ENCODE measurements at places on chromosomes 4 and X. TPM values are rescaled to one million over a fixed set of nuclear protein-coding genes. Genes with fewer than 3 reads are reported as not detected.
A peak's percentile ranks its signal among the peaks of the same experiment; 100 is the strongest.

- H3K36me3 ChIP-seq, result no peaks in the 10 kb centered on the region
- peaks cover 67% of the 10 kb centered on the region for H3K4me1 ChIP-seq
- H3K4me3 ChIP-seq, result no peak overlapping the region
- no peak for DNase-seq
- H3K27ac ChIP-seq, result no peak overlapping the region
Measured at GRCh38 chrX:30654989-30655607, 1.9 kb downstream of the GK start.

The ADH7 gene
- not detected for polyA plus RNA-seq

DNA sequence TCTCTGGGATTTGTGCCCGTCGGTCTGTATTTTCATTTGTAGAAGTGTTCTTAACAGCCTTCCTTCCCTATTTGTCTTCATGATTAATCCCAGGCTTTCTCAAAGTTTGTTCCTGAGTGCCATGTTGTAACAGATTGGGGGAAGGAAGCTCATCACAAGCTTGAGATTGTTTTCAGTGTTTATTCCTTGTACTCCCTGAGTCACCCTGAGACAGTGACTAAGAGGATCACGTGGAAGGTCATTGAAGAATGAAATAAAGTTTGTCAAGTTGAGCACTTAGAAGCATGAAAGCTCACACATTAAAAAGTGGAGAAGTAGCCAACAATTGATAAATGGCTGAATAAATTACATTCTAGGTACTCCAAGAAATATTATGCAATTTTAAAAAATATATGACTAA is 153.5 kb upstream of the FAM241A start:
- H3K27ac ChIP-seq, result peak overlapping the region; percentile 39
- H3K4me3 ChIP-seq, result no peak overlapping the region
- DNase-seq, result peak; percentile 94

GRCh38 chrX:65948103-65948502 is 91.8 kb downstream of the VSIG4 start:
- H3K4me3 ChIP-seq, result no peak overlapping the region
- H3K36me3 ChIP-seq, result no peaks in the 10 kb centered on the region
- no peaks in the 10 kb centered on the region for H3K4me1 ChIP-seq
- peaks cover 49% of the 10 kb centered on the region for H3K27me3 ChIP-seq

GRCh38 chrX:11363069-11363594 is 69.9 kb downstream of the AMELX start:
- no peak overlapping the region for H3K27ac ChIP-seq
- H3K27me3 ChIP-seq, result no peaks in the 10 kb centered on the region
- H3K4me1 ChIP-seq, result peaks cover 8% of the 10 kb centered on the region
- DNase-seq, result peak; percentile 54

GRCh38 chr4:1872870-1873269 is 1.7 kb downstream of the NSD2 start:
- H3K4me3 ChIP-seq, result no peak overlapping the region
- DNase-seq, result no peak
- H3K27me3 ChIP-seq, result no peaks in the 10 kb centered on the region
- H3K36me3 ChIP-seq, result no peaks in the 10 kb centered on the region
- peaks cover 19% of the 10 kb centered on the region for H3K4me1 ChIP-seq

DNA sequence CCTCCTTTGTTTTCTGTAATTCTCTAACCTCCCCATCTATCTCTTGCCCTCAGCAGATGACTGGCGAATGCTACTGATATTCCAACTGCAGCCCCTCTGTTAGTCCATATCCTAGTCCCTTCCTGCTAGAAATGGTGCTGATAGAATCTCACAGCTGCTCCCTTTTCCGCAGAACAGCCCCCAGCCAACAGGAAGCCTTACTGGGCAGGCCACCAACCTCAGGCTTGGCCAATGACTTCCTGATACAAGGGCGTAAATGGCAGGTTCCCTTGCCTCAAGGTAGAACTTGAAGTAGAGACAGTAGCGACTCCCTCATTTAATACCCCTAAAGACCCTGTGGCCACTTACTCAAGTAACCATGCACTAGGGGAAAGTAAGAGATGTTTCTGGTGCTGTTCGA is 26.7 kb upstream of the SLC2A9 start:
- peaks cover 41% of the 10 kb centered on the region for H3K4me1 ChIP-seq
- no peak overlapping the region for H3K4me3 ChIP-seq
- H3K27ac ChIP-seq, result no peak overlapping the region

DNA sequence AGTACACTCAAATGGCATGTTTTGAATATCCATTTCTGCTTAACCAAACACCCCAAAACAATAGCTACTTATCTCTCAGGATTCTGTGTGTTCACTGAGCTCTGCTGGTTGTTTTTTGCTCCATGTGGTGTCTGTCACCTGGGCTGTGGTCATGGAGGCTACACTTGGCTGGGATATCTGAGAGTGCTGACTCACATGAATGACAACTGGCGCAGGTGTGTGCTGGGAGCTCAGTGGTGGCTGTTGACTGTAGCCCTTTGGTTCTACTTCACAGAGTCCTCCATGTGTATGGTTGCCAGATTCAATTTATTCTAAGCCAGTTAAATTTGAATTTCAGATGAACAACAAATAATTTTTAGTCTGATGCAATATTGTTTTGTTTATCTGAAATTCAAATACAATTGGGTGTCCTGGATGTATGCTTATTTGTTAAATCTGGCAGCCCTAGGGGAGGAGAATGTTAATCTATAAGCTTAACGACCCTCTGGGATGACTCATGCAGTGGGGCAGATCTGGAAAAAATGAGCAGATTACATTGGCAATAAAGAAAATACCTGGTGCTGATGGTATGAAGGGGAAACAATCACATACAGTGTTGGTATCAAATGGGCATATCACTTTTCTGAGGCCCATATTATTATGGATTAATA is 28.2 kb upstream of the TCEAL4 start:
- peaks cover 6% of the 10 kb centered on the region for H3K27me3 ChIP-seq
- H3K27ac ChIP-seq, result no peak overlapping the region
- peaks cover 8% of the 10 kb centered on the region for H3K4me1 ChIP-seq
- DNase-seq, result no peak

GRCh38 chrX:71660562-71661416 is 6.6 kb upstream of the LOC101059915 start:
- H3K36me3 ChIP-seq, result no peaks in the 10 kb centered on the region
- no peak overlapping the region for H3K27ac ChIP-seq
- no peak overlapping the region for H3K4me3 ChIP-seq
- H3K27me3 ChIP-seq, result no peaks in the 10 kb centered on the region

DNA sequence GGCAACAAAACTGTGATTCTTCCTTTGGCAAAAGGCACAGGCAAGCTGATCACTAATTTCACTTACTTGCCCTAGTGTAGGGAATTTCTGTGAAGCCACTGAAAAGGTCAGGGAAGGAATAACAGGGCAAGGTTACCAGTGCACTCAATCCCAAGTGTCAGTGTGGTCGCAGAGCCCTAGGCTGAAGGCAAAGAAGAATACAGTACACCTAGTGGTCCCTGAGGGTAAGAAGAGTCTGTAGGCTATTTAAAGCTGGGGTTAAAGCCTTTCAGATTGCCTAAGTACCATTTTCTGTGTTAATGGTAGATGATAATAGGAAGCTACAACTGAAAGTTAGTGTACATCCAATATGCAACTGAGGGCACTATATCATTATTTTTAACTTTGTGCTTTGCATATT is 173.6 kb upstream of the NRK start:
- no peaks in the 10 kb centered on the region for H3K36me3 ChIP-seq
- H3K27ac ChIP-seq, result no peak overlapping the region
- no peaks in the 10 kb centered on the region for H3K27me3 ChIP-seq
- no peak overlapping the region for H3K4me3 ChIP-seq
- H3K4me1 ChIP-seq, result no peaks in the 10 kb centered on the region

- no peak for DNase-seq
- no peaks in the 10 kb centered on the region for H3K27me3 ChIP-seq
- peaks cover 62% of the 10 kb centered on the region for H3K36me3 ChIP-seq
- H3K4me3 ChIP-seq, result no peak overlapping the region
- H3K4me1 ChIP-seq, result peaks cover 35% of the 10 kb centered on the region
- H3K27ac ChIP-seq, result no peak overlapping the region
Measured at GRCh38 chr4:77159806-77160205, 2.8 kb downstream of the CCNG2 start.

DNA sequence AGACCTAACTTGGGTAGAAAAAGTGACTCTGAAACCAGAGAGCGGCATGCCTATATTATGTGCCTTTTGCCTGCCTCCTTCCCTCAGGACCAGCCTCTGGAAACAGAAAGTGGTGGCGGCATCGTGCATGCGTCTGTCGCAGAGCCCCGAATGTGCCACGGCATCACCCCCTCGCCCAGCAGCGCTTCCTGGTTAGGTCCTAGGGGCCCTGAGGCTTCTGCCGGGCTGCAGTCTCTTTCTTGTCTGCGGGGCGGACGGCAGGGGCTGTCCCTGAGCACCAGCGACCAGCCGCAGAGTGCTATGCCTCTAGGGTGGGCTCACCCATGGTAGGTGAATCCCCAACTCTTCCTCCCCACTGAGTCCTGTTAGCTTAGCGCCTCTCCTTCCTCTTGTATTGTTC is 68.7 kb downstream of the VSIG4 start:
- no peak for DNase-seq
- no peaks in the 10 kb centered on the region for H3K27me3 ChIP-seq
- H3K4me3 ChIP-seq, result peak overlapping the region; percentile 20
- no peak overlapping the region for H3K27ac ChIP-seq
- H3K4me1 ChIP-seq, result no peaks in the 10 kb centered on the region

The LRCH2 gene
- polyA plus RNA-seq, result not detected

DNA sequence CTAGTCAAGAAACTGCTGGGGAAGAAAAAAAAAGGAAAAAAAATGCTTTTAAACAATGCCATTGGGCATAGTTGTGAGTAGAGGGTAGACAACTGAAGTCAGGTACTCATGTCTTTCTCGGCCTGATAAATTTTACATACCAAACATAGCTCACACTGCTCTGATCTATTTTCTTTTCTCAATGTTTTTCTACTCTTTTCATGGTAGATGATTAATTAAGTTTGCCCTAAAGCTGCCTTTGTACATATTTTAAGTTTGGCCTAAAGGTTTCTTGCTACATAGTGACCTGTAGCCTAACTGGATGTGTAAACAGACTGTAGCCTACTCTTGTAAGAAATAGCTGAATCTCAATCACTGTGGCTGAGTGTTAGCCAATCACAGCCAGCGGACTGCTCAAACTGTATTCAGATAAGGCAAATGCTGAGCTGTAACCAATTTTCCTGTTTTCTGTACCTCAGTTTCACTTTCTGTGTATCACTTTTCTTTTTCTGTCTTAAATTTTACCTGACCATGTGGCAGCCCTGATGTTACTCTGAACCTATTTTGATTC is 121.0 kb downstream of the PCDH10 start:
- no peak overlapping the region for H3K27ac ChIP-seq
- H3K36me3 ChIP-seq, result no peaks in the 10 kb centered on the region
- H3K27me3 ChIP-seq, result no peaks in the 10 kb centered on the region
- no peaks in the 10 kb centered on the region for H3K4me1 ChIP-seq

- H3K27me3 ChIP-seq, result no peaks in the 10 kb centered on the region
- no peaks in the 10 kb centered on the region for H3K36me3 ChIP-seq
- DNase-seq, result no peak
- H3K4me1 ChIP-seq, result no peaks in the 10 kb centered on the region
- no peak overlapping the region for H3K27ac ChIP-seq
Measured at GRCh38 chrX:25108481-25108880, 92.7 kb upstream of the ARX start.

The ZDHHC15 gene
- not detected for polyA plus RNA-seq

- no peak overlapping the region for H3K4me3 ChIP-seq
- H3K27me3 ChIP-seq, result peaks cover 3% of the 10 kb centered on the region
- no peaks in the 10 kb centered on the region for H3K36me3 ChIP-seq
- peaks cover 10% of the 10 kb centered on the region for H3K4me1 ChIP-seq
- DNase-seq, result no peak
Measured at GRCh38 chr4:79574741-79575451, 166.9 kb upstream of the GK2 start.

The CPZ gene
- not detected for polyA plus RNA-seq

- peaks cover 18% of the 10 kb centered on the region for H3K4me1 ChIP-seq
- H3K4me3 ChIP-seq, result no peak overlapping the region
- H3K27ac ChIP-seq, result peak overlapping the region; percentile 8
- no peaks in the 10 kb centered on the region for H3K36me3 ChIP-seq
- no peak for DNase-seq
Measured at GRCh38 chrX:46587753-46588171, 14.2 kb downstream of the CHST7 start.

- no peak overlapping the region for H3K4me3 ChIP-seq
- H3K27me3 ChIP-seq, result no peaks in the 10 kb centered on the region
- H3K4me1 ChIP-seq, result no peaks in the 10 kb centered on the region
- no peak overlapping the region for H3K27ac ChIP-seq
- no peak for DNase-seq
Measured at GRCh38 chr4:172125443-172125842, 312.2 kb downstream of the GALNTL6 start.

GRCh38 chrX:19708683-19709082 is 178.7 kb downstream of the SH3KBP1 start:
- H3K27ac ChIP-seq, result peak overlapping the region; percentile 41
- no peaks in the 10 kb centered on the region for H3K27me3 ChIP-seq
- H3K4me3 ChIP-seq, result no peak overlapping the region
- peaks cover 21% of the 10 kb centered on the region for H3K36me3 ChIP-seq
- H3K4me1 ChIP-seq, result no peaks in the 10 kb centered on the region
- no peak for DNase-seq

GRCh38 chr4:166977596-166977995 is 256.7 kb downstream of the SPOCK3 start:
- DNase-seq, result no peak
- H3K4me1 ChIP-seq, result no peaks in the 10 kb centered on the region
- no peaks in the 10 kb centered on the region for H3K36me3 ChIP-seq
- H3K27ac ChIP-seq, result no peak overlapping the region
- H3K4me3 ChIP-seq, result no peak overlapping the region

The CLDN2 gene
- not detected for polyA plus RNA-seq

The SPANXC gene
- not detected for polyA plus RNA-seq

The TLR2 gene
- 133 TPM for polyA plus RNA-seq

DNA sequence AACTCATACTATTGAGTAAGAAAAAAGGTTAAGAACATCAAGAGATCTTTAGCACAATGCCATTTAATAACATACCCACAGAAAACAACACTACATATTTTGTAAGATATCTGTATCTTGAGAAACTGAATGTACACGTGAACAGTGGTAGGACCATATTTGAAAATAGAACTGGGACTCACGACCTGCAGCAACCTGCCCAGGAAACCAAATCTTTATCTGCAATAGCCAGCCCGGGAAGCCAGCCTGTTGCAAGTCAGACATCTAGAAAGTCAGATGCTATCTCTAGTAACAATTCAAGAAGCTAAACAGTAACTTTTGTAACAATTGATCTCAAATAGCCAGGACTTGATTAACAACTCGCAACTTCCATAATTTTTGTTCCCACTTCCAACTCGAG is 52.6 kb upstream of the SOD3 start:
- H3K27me3 ChIP-seq, result no peaks in the 10 kb centered on the region
- no peak overlapping the region for H3K27ac ChIP-seq
- DNase-seq, result no peak

- H3K27me3 ChIP-seq, result no peaks in the 10 kb centered on the region
- no peak for DNase-seq
- no peak overlapping the region for H3K4me3 ChIP-seq
- no peaks in the 10 kb centered on the region for H3K4me1 ChIP-seq
- H3K36me3 ChIP-seq, result no peaks in the 10 kb centered on the region
- H3K27ac ChIP-seq, result no peak overlapping the region
Measured at GRCh38 chr4:90542216-90542615, 415.0 kb downstream of the CCSER1 start.

- no peak overlapping the region for H3K27ac ChIP-seq
- DNase-seq, result no peak
- peaks cover 23% of the 10 kb centered on the region for H3K4me1 ChIP-seq
Measured at GRCh38 chr4:73742490-73743160, 2.3 kb downstream of the CXCL8 start.

All from CD14-positive monocyte (primary cell).